ENCODE measurements at places on chromosomes 2 and 18. TPM values are rescaled to one million over a fixed set of nuclear protein-coding genes. Genes with fewer than 3 reads are reported as not detected.

GRCh38 chr2:147033044-147033443, 811.8 kb upstream of the ACVR2A start:
- no peak for DNase-seq

DNA sequence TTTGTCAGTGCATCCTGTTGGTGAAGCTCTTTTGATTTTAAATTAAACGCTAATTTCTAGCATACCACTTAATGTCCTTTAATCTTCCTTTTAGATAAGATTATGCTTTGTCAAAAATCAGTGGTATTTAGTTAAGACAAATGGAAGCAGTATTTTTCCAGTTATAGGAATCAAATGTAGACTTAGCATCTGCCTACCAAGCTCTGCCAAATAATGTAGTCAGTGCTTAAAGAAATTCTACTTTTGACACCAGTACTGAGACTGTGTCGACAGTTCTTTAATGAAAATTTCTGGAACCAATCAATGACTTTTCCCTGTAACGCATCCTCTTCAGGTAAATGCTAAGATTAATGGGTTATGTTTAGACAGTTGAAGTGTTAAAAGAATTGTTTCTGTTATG, 803.3 kb upstream of the FAM98A start:
- no peak for DNase-seq

GRCh38 chr18:24593886-24594285, 133.4 kb downstream of the HRH4 start:
- no peak for DNase-seq

DNA sequence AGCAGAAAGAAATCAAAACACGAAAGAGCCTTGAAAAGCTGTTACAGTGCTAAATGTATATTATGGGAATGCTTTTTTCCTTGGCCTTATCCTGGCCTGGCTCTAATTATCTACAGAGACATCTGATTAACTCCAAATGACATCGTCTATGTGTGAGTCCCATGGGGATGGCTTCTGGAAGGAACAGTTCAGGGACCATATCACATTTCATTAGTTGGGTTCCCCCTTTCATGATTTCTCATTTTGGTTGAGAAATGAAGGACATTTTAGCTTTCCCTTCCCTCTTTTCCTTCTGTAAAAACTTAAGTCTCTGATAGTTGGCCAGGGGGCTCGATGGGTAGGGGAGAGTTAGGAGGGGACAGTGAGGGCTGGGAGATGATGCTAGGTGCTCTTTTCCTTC, 116.7 kb downstream of the PRKCE start:
- no peak for DNase-seq

DNA sequence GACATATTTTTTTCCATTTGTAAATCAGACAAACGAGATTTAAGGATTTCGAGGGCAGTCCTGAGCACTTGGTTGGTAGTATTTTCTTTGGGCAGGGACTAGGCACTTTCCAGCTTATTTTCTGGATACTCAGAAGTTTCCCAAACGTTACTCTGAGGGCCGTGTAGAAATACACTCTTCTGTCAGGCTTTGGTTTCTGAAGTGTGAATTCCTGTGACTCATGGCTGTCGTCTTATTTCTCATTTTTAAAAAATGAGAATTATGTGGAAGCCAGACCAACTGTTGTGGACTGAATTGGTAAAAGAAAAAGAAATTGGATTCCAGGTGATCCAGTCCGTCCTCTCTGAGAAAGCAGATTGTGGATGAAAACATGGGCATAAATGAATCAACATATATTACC, 658.6 kb upstream of the FANCL start:
- DNase-seq: no peak

DNA sequence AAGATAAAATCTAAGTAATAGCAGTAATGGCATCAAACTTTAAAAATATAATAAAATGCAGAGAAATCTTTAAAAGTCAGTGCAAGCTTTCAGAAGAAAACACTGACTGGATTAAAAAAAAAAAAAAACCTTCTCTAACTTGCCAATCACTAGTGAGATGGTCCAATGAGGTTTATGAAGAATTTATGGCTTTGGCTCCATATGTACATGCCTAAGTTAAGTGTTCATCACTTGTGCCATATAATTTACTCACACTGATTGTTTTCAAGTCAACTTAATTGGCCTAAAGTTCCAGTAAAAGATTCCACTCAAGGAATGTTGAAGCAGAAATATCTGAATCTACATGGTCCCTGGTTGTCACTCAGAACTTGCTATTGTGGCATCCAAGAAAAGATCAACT, 40.7 kb upstream of the RAB27B start:
- no peak for DNase-seq

DNA sequence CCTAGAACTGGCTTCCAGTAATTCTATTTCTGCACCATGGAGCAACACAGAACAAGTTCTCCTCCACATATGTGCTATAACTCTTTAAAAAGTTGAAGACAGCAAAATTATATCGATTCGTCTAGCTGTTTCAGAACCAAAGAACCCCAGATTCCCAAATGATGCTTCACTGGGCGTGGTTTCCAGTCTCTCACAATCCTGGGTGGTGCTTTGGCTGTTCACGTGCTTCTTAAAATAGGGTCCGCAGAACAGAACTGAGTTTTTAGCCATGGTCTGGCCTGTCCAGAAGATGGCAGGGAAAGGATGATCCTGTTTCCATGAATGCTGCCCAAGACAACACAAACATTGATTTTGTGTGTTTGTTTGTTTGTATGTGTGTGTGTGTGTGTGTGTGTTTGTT, 37.6 kb upstream of the PARD3B start:
- DNase-seq: no peak

DNA sequence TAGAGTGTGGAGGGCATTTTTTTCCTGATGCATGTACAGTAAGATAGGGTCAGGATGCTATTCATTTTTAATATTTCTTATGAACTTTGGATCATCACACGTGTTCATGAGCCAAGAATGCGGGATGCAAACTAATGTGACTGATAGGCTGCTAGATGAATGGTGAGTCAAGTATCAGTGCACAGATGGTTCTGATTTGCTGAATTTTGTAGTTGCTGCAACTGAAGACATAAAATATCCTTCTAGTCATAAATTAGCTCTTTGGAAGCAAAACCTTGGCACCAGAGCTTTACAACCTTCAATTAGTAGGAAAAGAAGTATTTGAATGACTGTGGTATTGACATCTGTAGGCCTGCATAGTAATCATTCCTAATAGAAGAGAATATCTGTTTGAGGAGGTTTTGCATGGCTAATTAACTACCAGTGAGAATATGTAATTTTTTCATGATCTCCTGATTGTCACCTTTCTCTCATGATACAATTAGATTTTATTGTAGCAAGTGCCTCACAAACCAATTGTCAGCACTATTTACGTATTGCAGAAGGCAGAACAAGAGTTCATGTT, 94.0 kb downstream of the VRK2 start:
- no peak for DNase-seq

DNA sequence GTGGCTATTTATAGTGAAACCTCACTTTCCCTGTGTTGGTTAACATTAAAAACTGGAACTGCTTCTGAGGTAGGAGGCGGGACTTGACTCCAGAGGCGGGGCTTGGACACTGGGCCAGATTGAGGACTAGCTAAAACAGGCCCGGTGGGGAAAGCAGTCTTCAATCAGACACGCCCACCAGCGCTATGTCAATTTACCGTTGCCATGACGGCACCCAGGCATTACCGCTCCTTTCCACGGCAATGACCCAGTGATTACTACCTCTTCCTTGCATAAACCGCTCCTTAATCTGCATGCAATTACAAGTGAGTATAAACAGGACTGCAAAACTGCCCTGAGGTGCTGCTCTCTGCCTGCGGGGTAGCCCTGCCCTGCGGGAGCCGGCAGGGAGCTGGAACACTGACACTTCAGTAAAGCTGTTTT, 35.3 kb downstream of the LRRFIP1 start:
- DNase-seq: peak; percentile 96

- DNase-seq: no peak
Observed at GRCh38 chr2:207188626-207189419, 23.1 kb upstream of the KLF7 start.

DNA sequence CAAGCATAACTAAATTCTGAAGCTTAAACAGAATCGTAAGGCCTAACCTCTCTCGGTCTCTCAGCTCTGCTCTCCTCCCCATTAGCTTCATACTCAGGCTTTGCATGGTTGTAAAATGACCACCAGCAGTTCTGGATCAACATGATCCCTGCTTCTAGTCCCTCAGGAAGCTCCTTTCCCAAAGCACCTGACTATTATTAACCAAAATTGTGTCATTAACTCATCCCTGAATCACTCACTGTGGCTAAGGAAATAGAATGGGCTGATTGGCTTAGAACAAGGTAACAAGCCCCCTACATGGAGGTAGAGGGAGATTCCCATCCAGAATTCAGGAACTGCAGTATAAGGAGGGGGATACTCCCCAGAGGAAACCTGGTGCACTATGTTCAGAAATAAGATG, 448.3 kb downstream of the ARHGAP15 start:
- DNase-seq: no peak

DNA sequence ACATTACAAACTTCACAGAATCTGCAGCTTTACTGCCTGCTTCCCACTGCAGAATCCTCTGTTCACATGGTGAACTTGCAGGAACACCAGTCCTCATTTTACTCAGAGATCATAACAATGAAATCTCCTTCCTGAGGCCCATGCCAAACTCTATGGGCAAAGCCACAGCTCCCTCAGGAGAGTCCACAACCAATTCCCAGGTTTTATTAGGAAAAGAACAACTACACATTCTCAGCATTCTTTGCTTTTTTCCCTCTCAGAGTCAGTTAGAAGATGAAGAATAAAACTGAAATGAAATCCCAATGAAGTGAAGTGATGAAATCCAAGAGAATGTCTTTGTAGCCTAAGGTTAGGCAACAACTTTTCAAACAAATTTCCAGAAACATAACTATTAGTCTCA, 233.7 kb downstream of the DSEL start:
- DNase-seq: no peak

GRCh38 chr2:195395362-195395761, 261.7 kb upstream of the SLC39A10 start:
- no peak for DNase-seq

Gene FIGN
- total RNA-seq: 9.2 TPM

DNA sequence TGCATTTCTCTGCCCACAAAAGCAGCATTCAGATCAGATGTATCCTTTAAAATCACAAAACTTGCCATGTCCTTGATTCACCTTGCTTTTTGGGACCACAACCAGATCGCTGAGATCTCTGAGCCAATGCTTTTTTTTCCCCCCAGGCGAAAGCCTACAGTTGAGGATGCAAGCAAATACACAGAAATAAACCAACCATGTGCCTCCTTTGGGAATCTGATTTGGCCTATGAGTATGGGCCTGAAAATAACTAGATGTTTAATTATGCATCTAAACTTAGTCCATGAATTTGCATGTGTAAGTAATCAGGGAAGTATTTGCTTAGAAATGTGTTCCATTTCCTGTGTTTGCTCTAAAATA, 49.7 kb upstream of the CDC42EP3 start:
- DNase-seq: no peak

- DNase-seq: no peak
Observed at GRCh38 chr2:190215620-190216019, 104.0 kb downstream of the HIBCH start.

Gene ALPG
- not detected for total RNA-seq

DNA sequence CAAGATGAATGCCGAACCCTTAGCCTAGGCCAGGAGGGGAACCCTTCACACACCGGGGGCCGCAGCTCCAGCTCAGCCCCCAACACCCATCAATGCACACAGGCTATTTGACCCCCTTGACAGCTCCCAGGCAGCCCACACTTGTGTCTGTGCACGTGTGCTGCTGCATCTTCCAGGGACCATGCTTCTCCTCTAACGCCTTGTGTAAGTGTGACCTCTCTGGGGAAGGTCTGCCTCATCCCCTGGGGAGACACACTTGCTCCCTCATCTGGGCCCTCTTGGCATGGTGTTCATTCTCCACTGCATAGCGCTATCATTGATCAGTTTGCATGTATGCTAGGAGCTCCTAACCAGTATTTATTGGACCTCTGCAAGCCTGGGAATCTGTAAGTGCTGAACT, 120.0 kb upstream of the FHL2 start:
- DNase-seq: no peak

Gene BOLL
- total RNA-seq: not detected

DNA sequence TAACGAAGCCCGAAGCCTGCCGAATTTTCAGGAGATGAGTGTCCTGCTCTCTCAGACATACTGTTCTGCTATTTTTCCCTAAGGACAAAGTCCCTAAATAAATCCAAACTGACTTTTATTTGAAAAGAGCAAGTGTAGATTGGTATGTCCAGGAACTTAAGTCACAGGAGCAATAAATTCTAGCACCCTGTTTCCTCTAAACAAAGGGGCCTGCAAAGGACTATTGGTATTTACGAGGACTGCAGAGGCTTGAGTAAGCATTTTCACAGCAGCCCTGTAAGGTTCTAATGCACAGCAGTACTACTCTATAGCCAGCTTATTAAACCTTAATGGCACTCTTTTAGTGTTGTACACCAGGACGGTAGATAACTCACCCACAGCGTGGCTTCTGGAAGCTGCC, 740.3 kb downstream of the NRXN1 start:
- DNase-seq: no peak

- no peak for DNase-seq
Observed at GRCh38 chr18:71252351-71252865, 963.6 kb downstream of the SOCS6 start.

DNA sequence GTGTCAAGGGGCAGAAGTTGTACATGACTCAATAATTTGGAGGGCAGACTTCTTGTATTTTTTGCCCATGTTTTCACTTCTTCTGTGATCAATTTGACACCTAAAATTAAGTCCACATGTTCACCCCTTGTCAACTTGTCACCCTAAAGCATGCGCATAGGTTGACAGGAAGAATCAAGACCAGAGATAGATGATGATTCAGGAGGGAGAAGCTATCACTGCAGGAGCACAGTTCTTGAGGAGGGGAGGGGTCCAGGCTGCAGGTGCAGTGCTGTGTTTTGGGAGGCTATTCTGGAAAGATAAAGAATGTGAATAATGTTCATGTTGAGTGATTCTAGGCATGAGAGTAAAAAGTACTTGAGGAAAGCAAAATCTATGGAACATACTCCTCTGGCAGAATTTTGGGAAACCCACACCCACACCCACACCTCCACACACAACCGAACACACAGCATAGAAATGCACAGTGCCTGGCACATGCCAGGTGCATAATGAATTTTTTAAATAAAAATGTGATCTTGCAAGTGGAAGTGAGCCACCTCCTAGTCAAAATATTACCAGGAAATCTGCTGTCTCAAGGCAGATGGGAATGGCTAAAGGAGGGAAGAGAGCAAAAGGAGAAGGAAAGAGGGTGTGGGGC, 249.2 kb upstream of the MEX3C start:
- DNase-seq: no peak

DNA sequence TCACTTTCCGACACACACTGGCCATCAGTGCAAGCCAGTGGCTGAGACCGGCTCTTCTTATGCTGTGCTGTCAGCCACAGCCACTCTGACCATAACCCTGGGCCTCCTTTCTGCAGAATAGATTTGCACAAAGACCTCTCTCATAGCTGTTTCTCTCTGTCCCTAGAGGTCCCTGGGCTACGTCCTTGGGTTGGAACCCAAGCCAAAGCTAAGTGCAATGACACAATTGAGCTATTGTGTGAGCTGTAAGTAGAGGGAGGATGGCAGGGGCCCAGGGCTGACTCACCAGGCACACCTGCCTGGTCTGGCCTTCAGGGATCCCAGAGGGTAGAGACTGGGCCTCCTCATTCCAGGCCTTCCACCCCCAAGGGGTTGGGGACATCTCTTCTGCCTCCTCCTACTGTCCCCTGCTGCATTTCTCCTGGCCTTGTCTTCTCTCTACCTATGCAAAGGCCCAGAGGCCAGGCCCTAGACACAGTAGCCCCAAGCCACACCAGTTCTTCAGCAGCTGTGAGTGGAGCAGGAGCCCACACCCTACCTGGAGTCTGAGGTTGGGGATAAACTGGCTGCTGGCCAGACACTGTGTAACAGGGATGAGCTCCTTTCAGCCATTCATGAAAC, 174.6 kb downstream of the NCK2 start:
- no peak for DNase-seq
